Hypothalamus (tissue), 51 donors: ENCODE measurements at places on chromosomes 7 and 10.

DNA sequence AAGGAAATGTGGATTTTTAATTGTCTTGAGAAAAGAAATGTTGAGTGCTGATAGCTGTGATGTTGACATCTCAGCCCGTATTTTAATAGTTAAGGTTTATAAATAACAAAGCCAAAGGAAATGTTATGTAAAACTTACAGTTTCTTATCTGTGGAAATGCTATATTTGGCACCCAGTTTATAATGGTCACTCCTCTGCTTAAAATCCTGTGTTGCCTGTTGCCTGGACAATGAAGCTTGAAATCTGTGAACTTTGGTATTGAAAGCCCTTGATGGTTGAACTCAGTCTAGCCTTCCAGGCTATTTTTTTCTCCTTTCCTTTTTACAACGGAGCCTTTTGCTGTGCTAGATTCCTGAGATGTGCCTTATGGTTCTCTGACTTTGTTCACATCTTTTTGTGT lies 46.5 kb downstream of the MCU start:
- DNase-seq: no peak

- no peak for DNase-seq
These were observed 159.1 kb downstream of the LRRC4 start for GRCh38 chr7:127872122-127872521.

DNA sequence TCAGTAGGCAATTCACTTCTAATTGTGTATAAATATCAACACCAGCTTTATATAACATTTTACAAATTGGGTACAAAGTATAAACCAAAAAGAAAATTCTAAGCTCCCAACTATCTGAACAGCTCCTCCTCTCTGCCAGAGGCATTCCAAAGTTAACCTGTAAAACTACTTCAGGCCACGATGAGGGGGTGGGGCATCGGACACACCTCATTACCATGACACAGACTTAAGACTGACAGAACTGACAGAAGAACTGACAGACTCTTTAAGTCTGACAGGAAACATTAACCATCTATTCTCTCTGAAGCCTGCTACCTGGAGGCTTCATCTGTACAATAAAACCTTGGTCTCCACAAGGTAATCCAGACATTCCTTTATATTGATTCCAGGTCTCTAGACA lies 12.3 kb downstream of the ESYT2 start:
- no peak for DNase-seq

DNA sequence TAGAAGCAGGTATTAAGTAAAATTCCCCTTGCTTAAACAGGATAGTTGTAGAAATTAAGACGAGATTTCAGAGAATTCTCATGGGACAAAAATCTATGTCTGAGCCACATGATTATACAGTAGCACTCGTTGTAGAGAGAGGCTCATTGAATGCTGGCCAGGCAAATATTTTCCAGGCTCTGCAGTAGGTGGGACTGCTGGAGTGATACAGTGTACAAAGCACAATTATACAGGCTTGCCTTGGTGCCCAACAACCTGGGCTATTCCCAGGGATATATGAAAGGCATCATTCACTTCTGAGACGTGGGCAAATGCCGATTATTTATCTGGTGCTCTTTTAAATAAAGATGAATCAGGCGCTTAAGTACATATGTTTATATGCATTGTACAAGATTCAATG lies 380.6 kb downstream of the PHTF2 start:
- DNase-seq: no peak

DNA sequence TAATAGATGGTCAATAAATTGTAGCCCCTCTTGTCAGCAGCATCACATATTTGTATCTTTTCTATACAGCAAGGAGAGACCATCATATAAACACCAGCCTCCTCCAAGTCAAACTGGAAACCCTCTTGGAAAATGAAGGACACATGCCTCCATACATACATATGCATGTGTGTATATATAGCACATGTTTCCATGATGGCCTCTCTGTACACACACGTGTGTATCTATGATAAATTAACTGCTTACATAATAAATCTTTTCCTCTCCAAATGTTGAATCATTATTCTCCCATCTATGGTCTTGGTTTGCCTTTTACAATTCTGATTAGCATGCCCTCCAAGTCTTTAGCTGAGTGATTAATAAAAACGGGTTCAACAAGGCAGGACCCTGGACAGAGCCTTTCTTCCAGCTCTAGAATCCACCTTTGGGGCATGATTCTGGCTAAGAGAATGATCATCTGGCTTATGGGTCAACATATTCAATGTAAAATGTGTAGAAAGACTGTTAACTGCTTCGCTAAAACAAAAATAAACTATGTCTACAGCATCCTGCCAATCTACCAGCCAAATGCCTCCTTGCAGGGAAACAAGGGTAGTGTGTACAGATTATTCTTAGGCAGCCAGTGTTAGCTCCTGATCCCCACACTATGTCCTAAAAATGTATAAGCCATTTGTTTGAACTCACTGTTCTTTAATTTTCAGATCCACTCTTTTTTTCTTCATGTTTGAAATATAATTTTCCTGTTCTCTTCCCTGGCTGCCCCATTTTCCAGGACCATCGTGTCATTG lies 70.0 kb downstream of the CRTAC1 start:
- DNase-seq: no peak

DNA sequence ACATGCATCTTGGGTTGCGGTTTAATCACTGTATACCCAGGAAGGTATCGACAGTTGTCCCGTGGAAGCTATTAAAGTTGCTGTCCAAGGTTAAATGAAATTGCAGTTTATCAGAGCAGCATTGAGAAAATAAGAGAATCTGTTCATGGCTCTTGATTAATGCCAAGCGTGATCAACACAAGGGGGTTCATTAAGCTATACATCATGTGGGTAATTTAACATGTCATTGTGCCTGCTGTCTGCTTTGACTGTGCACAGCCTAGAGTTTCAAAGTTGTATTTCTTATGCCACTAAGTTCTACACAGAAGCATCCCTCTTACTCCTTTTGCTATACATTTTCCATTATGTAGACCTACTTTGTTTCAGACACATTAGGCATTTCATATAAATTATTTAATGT lies 74.8 kb upstream of the SP8 start:
- DNase-seq: no peak
